ENCODE measurements at places on chromosomes 7 and 10. TPM values are rescaled to one million over a fixed set of nuclear protein-coding genes. Genes with fewer than 3 reads are reported as not detected.

The HMX3 gene
- total RNA-seq: not detected

The PROSER2 gene
- total RNA-seq: 2.1 TPM

- peak overlapping the region; percentile 39 for H3K27ac ChIP-seq
- DNase-seq: no peak
- no peaks in the 10 kb centered on the region for H3K36me3 ChIP-seq
- H3K4me3 ChIP-seq: no peak overlapping the region
- no peaks in the 10 kb centered on the region for H3K27me3 ChIP-seq
Observed at GRCh38 chr7:24924375-24924774, 55.6 kb downstream of the OSBPL3 start.

DNA sequence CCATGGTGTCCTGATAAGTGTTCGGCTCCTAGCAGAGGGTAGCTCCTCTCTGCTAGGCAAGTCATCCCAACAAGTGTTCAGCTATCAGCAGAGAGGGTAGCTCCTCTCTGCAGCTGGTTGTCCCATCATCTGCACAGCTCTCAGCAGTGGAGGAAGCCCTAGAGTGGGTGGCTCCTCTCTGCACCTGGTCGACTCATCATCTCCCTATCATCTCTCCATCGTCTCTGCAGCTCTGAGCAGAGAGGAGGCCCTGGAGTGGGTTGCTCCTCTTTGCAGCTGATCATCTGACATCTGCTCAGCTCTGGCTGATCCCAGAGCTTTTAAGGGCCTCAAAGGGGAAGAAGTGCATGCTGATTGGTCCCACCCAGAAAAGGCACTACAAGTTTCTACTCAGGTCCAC lies 199.9 kb upstream of the KMT2E start:
- no peak overlapping the region for H3K27ac ChIP-seq
- H3K4me3 ChIP-seq: no peak overlapping the region
- H3K27me3 ChIP-seq: no peaks in the 10 kb centered on the region
- H3K36me3 ChIP-seq: no peaks in the 10 kb centered on the region

The PGAM2 gene
- total RNA-seq: 214 TPM

DNA sequence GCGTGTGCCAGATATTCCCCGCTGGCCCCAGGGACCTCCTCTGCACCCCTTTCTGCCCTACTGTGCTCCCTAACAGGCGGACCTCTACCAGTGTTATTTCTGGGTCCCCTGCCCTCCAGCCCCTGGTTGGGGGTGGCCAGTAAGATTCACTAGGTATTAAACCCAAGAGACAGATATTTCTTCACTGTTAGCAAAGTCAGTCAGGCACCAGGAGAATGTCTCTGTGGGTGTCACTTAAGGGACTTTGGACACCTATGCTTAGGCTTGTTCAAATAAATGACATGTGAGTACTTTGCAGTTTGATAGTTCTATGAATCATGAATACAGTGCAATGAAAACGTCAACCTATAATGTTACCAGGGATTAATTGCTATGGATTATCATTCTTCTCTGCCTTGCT lies 234.3 kb upstream of the IGFBP3 start:
- H3K4me1 ChIP-seq: no peaks in the 10 kb centered on the region
- no peaks in the 10 kb centered on the region for H3K27me3 ChIP-seq
- no peak overlapping the region for H3K4me3 ChIP-seq
- DNase-seq: no peak
- H3K27ac ChIP-seq: no peak overlapping the region

Data from psoas muscle (tissue), 8 donors.